Ascending aorta (tissue), 2 donors: ENCODE measurements at places on chromosomes 6 and 20. TPM values are rescaled to one million over a fixed set of nuclear protein-coding genes. Genes with fewer than 3 reads are reported as not detected.

- DNase-seq = no peak
Measured at GRCh38 chr6:37365791-37366190, 12.0 kb downstream of the RNF8 start.

GRCh38 chr20:18005170-18005989, 36.6 kb downstream of the MGME1 start:
- no peak for DNase-seq

Gene PACSIN1
- not detected for total RNA-seq

DNA sequence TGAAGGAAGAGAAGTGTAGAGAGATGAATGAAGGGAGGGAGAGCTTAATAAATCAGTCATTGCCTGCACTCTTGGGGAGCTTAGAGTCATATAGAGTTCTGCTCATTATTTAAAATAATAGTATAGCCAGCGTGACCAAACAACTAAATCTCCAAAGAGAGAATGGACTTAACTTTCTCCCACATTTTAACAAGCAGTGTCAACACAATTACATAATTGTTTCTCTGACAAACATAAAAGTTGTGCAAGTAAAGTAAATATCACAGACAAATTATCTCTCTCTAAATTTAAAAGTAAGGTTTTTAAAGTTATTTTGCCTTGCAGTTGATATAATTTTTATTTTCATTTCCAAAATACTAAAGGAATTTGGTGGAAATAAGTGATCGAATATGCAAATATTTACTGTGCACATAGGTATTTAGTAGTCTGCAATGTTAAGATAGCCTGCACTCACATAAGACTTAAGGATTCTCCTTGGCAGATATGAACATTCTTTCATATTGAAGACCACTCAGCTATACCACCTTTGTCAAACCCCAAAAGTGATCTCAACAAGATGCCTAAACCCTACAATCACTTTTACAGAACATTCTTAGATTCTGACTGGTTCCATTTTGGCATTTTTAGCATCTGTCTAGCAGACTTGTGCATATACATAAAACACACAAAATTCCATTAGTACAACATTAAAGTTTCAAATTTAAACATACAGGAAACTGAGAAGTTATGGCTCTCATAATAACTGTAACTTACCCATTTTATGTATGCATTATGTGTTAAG, 67.7 kb downstream of the KIF6 start:
- DNase-seq = no peak

DNA sequence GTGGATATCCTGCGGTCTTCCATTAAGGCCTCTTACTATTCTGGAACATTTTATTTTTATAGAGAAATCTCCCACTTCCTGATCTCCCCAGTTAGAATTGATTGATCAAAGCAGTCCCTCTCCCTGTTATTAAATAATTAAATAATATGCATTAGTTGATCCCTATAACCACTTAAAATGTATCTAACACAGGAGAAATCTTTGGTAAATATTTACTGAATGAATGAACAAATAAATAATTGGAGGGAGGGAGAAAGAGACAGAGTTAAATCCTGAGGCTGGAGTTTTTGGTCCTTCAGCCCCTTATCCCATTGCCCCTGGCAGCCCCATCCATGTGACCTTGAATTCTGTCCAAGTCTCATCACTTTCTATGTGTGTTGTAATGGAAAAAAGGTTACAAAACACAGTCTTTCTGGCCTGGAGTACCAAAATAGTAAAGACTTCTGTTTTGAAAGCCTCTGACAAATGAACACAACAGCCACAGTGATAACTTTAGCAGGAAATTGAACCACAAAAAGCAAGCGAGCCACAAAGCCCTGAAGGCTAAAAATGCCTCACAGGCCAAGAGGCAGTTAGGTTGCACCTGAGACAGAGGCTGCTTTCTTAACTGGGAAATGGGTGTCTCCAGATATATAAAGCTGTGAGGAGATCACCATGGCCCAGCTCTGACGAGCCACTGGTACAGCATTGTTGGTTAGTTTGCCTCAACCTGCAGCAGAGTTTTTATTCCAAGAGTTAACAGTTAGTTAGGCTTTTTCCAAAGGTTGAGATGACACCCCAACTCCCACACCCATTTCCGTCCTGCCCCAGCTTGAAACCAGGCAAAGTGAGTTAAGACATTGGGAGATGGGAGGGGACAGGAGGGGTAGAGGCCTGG, 11.3 kb downstream of the NT5E start:
- no peak for DNase-seq
